ENCODE measurements at places on chromosomes 13 and 19.
A peak's percentile ranks its signal among the peaks of the same experiment; 100 is the strongest.

DNA sequence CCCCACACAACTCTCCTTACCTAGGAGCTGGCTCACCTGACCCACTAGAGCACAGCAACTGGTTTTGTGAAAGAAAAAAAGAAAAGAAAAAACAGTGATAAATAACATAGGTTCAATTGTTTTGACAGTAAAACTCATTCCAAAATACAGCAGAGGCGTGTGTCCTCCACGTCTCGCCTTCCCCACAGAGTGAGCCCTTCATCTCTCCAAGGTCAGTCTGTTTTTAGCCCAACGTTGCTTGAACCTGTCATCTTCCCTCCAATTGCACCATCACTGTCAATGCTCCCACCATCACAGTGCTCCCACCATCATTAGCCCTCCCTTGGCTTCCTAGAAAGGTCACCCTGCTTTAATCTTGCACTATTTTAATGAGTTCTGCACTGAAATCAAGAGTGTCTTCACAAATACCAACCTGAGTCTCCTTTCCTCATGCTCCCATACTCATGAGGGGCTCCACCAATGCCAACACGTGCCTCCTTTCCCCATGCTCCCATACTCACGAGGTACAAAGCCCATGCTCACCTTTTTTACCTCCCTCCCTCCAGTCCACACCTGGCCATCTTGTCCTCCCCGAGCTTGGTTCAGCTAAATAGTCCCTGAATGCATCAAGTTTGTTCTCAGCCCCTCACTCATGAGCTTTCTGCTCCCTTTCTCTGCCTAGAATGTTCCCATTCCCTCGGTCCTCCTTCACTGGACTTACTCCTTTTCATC, 103.7 kb downstream of the IRS2 start:
- DNase-seq, result no peak

DNA sequence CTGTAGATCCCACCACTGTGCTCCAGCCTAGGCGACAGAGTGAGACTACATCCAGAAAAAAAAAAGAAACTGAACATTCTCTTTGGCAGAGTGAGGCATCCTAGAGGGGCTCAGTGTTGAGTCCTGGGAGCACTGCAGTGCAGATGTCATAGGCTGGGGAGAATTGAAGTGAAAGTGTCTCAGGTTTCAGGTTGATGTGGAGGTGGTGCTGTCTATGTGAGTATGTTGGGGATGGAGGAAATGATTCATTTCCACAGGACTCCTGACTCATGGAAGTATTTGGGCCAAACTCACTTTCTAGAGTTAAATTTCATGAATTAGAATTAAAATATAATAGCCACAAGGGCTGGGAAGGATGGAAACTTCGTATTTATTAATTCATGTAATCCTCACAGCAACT, 134.4 kb upstream of the TSC22D1 start:
- no peak for DNase-seq

- DNase-seq, result no peak
Measured at GRCh38 chr19:18736415-18737336, 53.2 kb downstream of the CRTC1 start.

DNA sequence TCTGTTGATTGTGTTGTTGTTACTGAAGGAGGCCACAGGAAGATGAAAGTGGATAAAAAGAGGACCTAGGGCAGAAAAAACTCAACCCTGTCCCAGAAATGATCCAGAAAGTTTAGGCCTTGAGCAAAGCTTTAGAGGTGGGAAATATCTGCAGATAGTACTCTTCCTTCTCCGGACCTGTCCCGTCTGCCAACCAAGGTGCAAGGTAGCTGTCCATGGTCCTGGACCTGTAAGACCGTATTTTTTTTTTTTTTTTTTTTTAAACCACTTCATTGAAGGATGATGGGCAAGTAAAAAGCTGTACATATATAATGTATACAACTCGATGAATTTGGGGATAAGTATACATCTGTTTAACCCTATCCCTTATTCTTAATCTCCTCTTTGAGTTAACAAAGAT, 225.9 kb downstream of the OLFM4 start:
- peak; percentile 29 for DNase-seq

DNA sequence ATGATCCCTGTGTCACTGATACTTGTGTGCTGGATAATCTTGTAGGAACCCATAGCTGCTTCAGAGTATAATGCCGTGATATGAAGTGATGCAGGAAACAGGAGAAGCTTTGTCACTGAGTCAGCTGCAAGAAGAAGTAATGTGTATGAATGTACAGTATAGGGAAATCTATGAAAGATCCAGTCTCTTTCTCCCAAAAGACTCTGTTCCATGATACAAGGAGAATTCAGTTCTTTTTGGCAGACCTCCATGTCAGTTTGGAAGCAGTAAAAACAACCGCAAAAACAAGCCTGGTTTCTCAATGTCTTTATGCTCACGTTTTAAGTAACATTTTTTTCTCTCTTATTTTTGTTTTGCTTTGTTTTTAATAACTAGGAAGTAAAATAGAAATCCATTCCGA, 33.9 kb downstream of the PCDH17 start:
- DNase-seq, result no peak

DNA sequence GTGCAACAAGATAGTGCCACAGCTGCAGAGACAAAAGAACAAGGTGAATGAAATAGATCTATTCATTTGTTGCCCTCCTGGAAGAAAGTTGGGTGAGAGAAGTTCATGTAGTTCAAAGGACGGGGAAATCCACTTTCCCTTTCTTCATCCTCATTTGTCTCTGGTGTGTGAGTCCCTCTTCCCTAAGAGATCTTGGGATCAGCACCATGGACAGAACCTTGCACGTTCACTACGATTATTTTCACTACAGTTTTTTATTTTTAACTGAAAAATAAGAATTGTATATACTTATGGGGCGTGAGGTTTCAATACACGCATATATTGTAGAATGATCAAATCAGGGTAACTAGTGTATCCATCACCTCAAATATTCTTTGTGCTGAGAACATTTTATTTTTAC, 29.2 kb downstream of the NLRP5 start:
- no peak for DNase-seq

- no peak for DNase-seq
Measured at GRCh38 chr19:50417111-50418081, 1.3 kb upstream of the SPIB start.

DNA sequence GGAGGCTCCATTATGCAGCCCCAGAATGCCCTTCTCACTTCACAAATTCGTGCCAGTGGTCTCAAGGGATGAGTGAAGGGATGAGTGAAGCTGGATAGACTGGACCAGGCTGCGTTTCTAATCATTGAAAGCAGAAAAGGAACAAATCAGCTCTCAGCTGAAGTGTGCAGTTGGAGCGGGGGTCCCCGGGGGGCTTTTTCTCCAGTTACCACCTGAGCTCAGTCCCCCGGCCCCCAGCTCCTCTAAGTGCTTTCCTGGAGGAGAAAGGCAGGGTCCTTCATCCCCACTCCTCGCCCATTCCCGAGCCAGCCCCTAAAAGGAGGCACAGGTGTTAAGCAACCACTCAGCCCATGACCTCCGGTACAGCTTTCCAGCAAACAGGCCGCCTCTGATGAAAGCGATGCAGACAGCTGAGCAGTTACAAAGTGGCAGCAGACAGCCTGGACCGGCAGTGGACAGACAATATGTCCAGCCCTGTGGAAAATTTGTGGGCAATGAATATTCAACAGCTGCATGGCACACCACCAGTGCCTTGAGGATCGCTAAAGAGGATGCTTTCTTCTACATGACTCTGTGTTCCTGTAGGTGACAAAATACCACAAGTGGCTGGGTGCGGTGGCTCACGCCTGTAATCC, 110.7 kb upstream of the UBL3 start:
- DNase-seq, result no peak

DNA sequence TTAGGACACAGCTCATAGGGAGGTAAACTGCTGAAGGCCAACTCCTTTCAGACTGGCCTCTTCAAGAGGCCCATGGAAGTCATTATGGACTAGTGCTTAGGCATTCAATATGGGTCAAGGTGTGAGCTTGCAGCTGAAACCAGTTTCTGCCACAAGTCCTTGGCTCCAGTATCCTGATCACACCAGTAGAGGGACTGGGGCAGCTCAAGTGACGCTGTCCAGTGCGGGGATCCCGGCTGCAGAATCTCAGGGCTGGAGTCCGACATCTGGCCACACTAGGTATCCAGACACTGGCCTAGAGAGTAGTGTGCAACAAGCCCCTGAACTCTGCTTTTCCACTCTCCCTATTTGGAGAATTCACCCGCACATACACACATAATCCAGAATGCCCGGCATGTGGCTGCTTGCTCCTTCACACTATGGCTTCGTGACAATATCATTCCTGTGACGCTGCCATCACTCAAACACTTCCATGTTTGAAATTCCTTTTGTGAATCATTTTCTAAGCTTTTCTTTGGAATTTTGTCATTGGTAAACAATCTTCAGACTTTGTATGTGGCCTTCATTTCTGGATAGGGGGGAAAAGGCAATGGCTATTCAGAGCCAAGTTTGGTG, 425.1 kb downstream of the EFNB2 start:
- DNase-seq, result peak; percentile 57

DNA sequence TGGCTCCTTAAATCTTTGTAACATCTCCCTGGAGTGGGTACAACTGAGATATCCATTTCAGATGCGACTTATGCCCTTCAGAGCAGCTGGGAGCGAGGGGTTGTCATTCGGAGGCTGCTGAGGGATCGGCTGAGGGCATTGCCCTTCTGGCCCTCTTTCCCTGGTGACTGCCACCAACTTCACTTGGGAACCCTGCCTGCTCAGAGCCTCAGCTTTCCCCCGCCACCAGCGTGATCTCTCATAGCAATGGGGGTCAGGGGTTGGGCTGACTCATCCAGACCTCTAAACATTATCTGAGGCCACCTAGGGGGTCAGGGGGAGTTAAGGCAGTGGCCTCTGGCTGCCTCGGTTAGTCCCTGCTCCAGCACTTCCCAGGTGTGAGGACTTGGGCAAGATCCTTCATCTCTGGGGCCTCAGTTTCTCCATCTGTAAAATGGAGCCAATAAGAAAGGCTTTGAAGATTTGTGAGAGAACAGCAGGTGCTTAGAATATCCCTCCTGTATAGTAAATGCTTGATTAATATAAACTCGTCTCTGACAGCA, 1.1 kb downstream of the PRX start:
- no peak for DNase-seq

- DNase-seq, result peak; percentile 2
Measured at GRCh38 chr19:36719687-36720556, 32.5 kb downstream of the ZNF567 start.

GRCh38 chr13:28145049-28145448, 6.7 kb downstream of the PAN3 start:
- DNase-seq, result no peak

DNA sequence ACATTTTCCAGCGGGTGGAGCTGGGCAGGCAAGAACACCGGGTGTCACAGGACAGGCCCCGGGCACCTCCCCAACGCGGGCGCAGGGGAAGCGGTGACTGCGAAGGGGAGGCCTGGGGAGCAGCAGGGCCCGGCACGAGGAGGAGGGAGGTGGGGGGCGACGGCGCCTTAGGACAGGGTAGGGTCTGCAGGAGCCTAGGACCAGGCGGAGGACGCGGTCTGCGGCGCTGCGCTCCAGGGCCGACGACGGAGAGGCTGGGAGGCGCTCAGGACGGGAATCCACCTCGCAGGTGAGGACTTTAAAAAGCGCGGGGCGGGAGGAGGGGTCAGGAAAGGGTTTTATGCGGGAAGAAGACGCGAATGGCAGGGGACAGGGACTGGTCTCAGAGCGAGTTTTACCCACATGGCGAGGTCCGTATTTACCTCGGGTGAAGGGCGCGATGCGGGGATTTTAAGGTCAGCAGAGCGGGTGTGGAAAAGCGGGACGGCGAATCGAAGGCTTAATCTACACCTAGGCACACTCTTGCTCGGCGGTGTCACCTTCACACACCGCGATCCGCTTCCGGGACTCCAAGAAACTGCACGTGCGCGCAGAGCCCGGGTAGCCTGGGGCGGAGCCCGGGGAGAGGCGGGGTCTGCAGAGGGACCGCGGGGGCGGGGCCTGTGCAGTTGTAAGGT, 13.5 kb downstream of the ERVV-2 start:
- DNase-seq, result peak; percentile 88

DNA sequence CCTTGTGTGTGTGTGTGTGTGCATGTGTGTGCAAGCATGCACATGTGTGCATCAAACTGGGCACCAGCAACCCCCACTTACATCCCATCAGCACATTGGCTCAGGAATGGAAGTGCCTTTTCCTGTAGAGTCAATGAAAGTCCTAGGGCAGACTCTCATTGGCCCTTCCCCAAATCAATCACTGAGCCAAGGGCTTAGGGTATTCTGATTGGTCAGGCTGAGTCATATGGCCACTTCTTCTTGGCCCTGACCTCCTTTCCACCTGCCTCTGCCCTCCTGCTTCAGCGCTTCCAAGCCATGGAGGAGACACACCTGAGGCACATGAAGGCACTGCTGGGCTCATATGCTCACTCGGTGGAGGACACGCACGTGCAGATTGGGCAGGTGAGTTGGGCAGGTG, 20.9 kb downstream of the FCHO1 start:
- peak; percentile 34 for DNase-seq

- no peak for DNase-seq
Measured at GRCh38 chr19:15286688-15287365, 45.5 kb downstream of the BRD4 start.

- peak; percentile 86 for DNase-seq
Measured at GRCh38 chr19:46513461-46514236, 18.0 kb upstream of the PNMA8B start.

GRCh38 chr13:29679396-29680053, 84.0 kb upstream of the SLC7A1 start:
- DNase-seq, result no peak

DNA sequence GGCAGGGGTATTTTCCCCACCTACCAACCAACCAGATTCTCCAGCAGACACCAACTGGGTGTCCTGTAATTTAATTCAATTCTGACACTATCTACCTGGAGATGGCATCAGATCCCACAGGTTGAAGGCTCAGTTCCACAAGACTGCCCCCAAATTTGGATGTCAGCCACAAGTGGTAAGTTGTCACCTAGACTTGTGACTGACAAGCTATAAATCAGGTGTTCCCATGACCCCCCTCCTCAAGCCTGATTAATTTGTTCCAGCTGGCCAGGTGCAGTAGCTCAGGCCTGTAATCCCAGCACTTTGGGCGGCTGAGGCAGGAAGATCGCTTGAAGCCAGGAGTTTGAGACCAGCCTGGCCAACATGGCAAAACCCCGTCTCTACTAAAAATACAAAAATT, 10.6 kb upstream of the HAUS5 start:
- no peak for DNase-seq

GRCh38 chr19:3087769-3088168, 6.4 kb upstream of the GNA11 start:
- no peak for DNase-seq

DNA sequence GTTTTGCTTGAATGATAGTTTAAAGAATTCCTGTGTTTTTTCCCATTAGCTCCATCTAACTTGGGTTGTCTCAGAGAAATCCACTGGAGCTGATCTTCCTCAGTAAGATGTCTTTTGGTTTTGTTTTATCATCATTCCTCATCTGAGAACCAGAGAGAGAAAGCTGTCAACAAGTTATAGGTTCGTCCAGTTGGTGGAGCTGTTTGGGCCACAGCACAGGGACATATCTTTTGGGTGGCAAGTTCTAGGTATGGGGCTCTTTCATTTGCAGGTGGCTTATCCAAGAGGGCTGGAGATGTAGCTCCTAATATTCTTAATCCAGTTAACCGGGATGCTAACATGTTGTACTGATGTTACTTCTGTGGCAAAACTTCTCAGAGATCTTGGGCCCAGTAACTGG, 174.2 kb downstream of the KCNRG start:
- DNase-seq, result no peak

- DNase-seq, result no peak
Measured at GRCh38 chr19:33463199-33463598, 58.4 kb downstream of the PEPD start.

GRCh38 chr13:113838711-113839201, 25.1 kb downstream of the GAS6 start:
- DNase-seq, result no peak

GRCh38 chr13:38577048-38577447, 109.8 kb upstream of the FREM2 start:
- DNase-seq, result peak; percentile 9
